Activated CD8-positive, alpha-beta memory T cell treated with anti-CD3 and anti-CD28 coated beads for 36 hours (primary cell): ENCODE measurements at places on chromosomes 6 and 20. TPM values are rescaled to one million over a fixed set of nuclear protein-coding genes. Genes with fewer than 3 reads are reported as not detected.

Gene PDCD2
- 147 TPM for total RNA-seq

Gene MAPK14
- total RNA-seq, result 41.6 TPM

Gene MATN4
- total RNA-seq, result 0.36 TPM

Gene PPT2
- total RNA-seq, result 25.2 TPM

Gene HSPA1L
- 2.6 TPM for total RNA-seq

Gene DNMT3B
- total RNA-seq, result 1.3 TPM

Gene RHAG
- total RNA-seq, result not detected

Gene GDAP1L1
- not detected for total RNA-seq

Gene PRDM13
- total RNA-seq, result 0.11 TPM

Gene DACT2
- total RNA-seq, result not detected

Gene PERP
- 10.0 TPM for total RNA-seq

Gene LPA
- total RNA-seq, result not detected

Gene DEFB110
- total RNA-seq, result not detected

Gene TMC2
- total RNA-seq, result not detected

Gene LHFPL5
- total RNA-seq, result not detected

Gene BTNL2
- not detected for total RNA-seq

Gene LAMP5
- not detected for total RNA-seq

Gene TNFRSF6B
- total RNA-seq, result not detected

Gene CYP21A2
- total RNA-seq, result 0.44 TPM

Gene DNAAF9
- total RNA-seq, result 2.2 TPM

Gene KCNK5
- total RNA-seq, result 32.0 TPM

Gene SIRPB2
- total RNA-seq, result not detected

Gene NRM
- total RNA-seq, result 27.1 TPM

Gene CALHM4
- not detected for total RNA-seq

Gene KCNQ5
- total RNA-seq, result 12.3 TPM

Gene BPIFA1
- total RNA-seq, result not detected

Gene DEFB132
- not detected for total RNA-seq

Gene VIP
- total RNA-seq, result not detected

Gene EIF2S2
- total RNA-seq, result 154 TPM

Gene RIPOR3
- total RNA-seq, result not detected

Gene PHACTR3
- total RNA-seq, result not detected

Gene POPDC3
- total RNA-seq, result not detected
